Liver (tissue), 10 donors: ENCODE measurements at places on chromosomes 16 and 17.

DNA sequence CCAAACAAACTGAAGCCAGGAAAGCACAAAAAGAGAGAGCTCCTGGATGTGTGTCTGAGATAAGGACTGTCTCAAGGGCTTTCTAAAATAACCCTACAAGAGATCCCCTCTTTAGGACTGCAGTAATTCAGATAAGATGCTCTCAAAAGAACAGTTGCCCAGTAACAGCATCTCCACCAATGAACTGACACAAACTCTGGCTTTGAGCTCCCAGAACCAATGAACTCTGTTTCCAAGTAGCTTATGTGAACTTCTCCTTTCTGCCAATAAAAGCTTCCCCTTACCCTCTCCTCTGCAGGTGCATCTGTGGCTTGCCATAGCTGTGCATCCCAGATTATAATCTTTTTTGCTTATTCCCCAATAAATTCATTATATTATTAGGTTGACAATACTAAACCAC lies 421.5 kb downstream of the SLC39A11 start:
- no peaks in the 10 kb centered on the region for H3K4me1 ChIP-seq
- no peaks in the 10 kb centered on the region for H3K27me3 ChIP-seq
- no peak overlapping the region for H3K4me3 ChIP-seq

DNA sequence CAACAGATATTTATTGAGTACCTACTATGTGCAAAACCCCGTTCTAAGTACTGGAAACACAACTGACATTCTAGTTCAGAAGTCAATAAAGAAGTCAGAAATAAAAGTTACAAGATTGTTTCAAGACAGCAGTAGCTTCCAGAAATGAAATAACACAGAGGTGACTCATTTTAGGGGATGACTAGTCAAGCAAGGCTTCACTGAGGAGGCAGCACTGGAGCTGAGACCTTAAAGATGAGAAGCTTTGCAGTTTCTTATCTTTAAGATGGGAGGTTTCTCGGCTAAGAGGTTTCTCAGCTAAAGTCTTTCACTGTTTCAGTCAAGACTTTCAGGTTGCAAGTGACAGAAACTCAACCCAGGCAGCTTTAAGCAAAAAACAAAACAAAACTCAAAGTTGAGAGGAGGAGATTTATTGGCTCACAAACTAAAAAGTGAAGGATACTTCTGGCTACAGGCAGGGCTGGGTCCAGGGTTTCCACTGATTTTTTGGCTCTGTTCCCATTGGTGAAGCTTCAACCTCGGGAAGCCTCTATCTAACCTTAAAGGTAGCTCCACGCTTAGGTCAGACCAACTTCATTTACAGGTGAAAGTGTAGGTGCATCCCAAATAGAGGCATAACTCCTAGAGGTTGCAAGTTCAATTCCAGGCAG lies 7.4 kb upstream of the MMP2 start:
- no peak overlapping the region for H3K27ac ChIP-seq
- no peaks in the 10 kb centered on the region for H3K36me3 ChIP-seq
- no peaks in the 10 kb centered on the region for H3K4me1 ChIP-seq
- no peak overlapping the region for H3K4me3 ChIP-seq
- H3K27me3 ChIP-seq = no peaks in the 10 kb centered on the region

DNA sequence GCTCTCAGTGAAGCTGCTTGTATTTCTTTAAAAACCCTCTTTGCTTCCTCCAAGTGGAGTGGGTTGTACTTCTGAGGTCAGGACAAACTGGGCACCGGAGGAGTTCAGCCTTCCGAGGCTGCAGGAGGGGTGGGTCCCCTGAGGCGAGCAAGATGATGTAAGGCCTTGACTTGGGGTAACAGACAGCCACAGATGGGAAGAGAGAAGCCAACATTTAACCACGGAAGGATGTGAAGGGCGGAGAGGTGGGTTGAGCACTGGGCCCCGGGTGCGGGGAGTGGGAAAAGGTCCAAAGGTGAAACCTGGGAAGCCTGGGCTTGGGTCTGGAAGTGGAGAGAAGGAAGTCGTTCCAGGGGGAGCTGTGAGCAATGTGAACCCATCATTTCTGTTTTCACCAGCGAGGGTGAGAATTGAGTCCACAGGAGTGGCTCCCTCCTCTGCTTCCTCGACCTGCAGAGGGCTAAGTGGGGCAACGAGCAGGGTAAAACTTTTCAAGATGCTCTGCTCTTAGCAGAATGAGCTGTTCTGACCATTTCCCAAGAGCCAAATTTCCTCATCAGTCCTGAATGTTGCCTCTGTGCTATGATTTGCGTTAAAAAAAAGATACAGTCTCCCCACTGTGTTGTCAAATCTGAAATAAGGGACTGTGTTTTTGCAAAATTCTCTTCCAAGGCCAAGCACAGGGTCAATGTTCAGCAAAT lies 137.7 kb upstream of the CRHR1 start:
- no peaks in the 10 kb centered on the region for H3K4me1 ChIP-seq
- no peaks in the 10 kb centered on the region for H3K27me3 ChIP-seq
- no peaks in the 10 kb centered on the region for H3K36me3 ChIP-seq
- H3K4me3 ChIP-seq = no peak overlapping the region
- DNase-seq = no peak

DNA sequence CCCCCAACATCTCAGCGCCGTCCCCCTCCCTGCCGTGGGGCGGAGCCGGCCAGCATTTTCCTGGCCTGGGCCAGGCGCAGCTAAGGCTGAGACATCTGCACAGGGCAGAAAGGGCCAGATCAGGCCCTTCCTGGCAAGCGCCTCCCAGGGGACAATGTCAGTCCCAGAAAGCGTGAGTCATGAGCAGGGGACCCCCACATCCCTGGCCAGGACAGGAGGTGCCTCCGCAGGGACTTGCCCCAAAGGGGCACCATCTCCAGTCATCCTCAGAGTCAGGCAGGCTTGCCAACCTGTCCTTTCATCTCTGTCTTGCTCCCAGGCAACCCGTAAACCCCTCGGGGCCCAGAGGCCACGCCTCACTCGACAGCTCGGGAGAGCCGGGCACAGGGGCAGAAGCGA lies 43.2 kb downstream of the SOCS1 start:
- H3K27ac ChIP-seq = peak overlapping the region; percentile 64
- no peak for DNase-seq
- H3K27me3 ChIP-seq = no peaks in the 10 kb centered on the region
- H3K4me1 ChIP-seq = no peaks in the 10 kb centered on the region
- H3K4me3 ChIP-seq = no peak overlapping the region

- no peaks in the 10 kb centered on the region for H3K36me3 ChIP-seq
- H3K4me1 ChIP-seq = no peaks in the 10 kb centered on the region
- H3K27ac ChIP-seq = no peak overlapping the region
- no peak overlapping the region for H3K4me3 ChIP-seq
These were observed 1044.4 kb downstream of the CDH8 start for GRCh38 chr16:60991886-60992285.

- no peaks in the 10 kb centered on the region for H3K36me3 ChIP-seq
- H3K27ac ChIP-seq = no peak overlapping the region
- DNase-seq = no peak
These were observed 14.6 kb downstream of the MYO15A start for GRCh38 chr17:18122990-18123753.

DNA sequence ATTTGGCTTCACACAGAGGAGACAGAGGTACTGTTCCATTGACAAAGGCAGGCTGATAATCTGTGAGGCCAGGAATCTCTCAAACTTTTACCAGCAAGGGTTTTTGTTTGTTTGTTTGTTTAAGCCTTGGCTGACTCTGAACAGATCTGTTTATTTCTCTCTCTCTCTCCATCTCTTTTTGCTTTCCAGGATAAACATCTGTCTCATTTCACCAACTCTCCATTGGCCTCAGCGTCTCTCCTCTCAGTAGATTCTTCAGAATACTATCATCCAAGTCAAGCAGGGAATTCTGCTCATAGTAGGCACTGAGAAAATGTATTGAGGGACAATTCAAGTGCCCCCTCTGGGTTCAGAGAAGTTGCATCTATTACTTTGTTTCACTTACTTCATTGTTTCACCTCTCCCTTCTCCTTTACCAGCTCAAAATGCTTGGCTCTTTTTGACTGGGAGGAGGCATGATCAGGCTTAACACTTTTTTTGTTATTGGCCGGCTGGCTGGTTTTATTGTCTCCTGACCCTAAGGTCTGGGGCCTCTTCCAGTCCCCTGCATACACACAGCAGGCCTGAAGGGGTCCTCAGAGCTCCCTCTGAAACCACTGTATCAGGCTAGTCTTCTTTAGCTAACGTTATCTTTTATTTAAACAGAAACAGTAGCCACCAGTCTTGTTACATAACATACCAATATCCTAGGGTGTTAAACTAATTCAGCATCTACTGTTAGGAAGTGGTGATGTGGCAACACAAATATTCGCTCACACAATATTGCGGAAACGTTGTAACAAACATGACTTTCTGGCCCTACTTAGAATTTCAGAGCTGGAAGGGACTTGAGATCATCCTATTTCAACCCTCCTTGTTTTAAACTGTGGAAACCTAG lies 2.0 kb upstream of the YPEL2 start:
- H3K27me3 ChIP-seq = no peaks in the 10 kb centered on the region
- H3K27ac ChIP-seq = peak overlapping the region; percentile 99
- peaks cover 46% of the 10 kb centered on the region for H3K4me1 ChIP-seq
- DNase-seq = peak; percentile 50
- H3K4me3 ChIP-seq = no peak overlapping the region

DNA sequence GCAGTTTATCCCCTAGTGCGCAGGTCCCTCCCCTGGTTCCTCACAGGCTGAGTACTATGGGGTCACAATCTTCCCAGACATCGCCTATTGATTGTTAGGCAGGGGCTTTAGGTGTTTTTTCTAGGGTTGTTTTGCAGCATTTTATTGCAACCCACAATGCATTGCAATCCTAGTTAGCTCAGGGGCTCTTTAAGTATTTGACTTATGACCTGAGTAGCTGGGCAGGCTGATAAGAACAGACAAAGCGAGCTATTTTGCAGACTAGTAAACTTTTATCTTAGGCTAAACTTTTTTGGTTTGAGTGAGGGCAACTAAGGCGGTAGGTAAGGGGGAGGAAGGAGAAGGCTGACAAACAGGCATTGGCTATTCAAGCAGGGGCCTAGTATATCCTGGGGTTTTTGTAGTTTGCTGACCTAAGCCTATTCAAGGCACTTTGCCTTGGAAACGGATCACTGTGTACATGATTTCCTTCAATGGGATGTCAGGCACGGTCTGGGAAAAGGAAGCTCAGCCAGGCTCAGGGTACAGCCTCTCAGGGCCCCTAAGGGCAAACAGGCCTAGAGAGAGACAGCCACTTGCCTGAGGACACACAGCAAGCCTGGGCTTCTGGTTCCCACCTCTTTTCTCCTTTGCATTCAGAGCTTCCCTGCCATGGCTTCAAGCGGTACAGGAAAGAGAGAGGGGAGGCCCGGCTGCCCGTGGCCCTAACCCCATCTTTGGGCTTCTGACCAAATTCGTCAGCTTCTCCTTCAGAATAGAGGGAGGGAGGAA lies 6.4 kb downstream of the DRC7 start:
- H3K4me3 ChIP-seq = no peak overlapping the region
- no peaks in the 10 kb centered on the region for H3K36me3 ChIP-seq
- H3K27ac ChIP-seq = no peak overlapping the region

GRCh38 chr17:44971776-44972483 lies 3.8 kb upstream of the C1QL1 start:
- no peak for DNase-seq
- H3K4me1 ChIP-seq = peaks cover 5% of the 10 kb centered on the region

DNA sequence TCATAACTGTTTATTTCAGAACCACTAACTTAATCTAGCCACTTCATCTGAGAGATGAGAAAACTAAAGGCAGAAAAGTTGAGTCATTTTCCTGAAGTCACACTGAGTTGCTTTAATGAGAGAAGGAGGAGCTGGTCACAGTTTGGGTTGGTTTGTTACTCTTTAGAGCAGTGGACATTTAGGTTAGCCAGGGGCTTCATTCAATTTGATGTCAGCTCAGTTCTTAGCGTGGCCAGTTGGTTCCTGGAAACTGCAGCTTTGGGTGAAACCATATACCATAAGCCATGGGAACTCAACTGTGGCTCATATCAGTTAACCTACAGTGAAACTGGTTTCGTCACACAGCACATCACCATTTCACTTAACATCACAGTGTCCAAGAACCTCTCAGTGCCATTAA lies 59.2 kb upstream of the ADORA2B start:
- no peak overlapping the region for H3K4me3 ChIP-seq
- no peaks in the 10 kb centered on the region for H3K36me3 ChIP-seq
- no peaks in the 10 kb centered on the region for H3K27me3 ChIP-seq
- H3K27ac ChIP-seq = no peak overlapping the region

DNA sequence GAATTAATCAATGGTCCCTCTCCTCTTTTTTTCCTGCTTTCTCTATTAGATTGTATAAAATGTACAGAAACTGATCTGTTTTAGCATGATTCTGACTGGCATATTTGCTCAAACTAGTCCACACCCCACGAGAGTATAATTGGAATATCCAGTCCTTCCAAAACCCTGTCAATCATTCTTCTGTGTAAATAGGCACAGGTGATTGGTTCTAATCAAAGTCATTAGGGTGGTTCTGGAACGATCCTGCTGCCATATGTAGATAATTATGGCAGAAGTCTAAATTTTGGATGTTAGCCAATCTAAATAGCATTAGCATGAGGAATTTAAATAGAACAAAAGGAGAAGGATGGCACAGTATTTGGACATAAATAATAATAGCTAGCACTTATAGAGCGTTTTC lies 165.7 kb downstream of the SHISA6 start:
- no peak overlapping the region for H3K27ac ChIP-seq
- H3K4me1 ChIP-seq = no peaks in the 10 kb centered on the region
- H3K27me3 ChIP-seq = no peaks in the 10 kb centered on the region
- H3K36me3 ChIP-seq = no peaks in the 10 kb centered on the region
- no peak overlapping the region for H3K4me3 ChIP-seq
- DNase-seq = no peak

GRCh38 chr16:76309639-76310335 lies 32.6 kb downstream of the CNTNAP4 start:
- no peaks in the 10 kb centered on the region for H3K27me3 ChIP-seq
- no peak for DNase-seq
- no peak overlapping the region for H3K4me3 ChIP-seq
- H3K4me1 ChIP-seq = no peaks in the 10 kb centered on the region
- no peaks in the 10 kb centered on the region for H3K36me3 ChIP-seq

DNA sequence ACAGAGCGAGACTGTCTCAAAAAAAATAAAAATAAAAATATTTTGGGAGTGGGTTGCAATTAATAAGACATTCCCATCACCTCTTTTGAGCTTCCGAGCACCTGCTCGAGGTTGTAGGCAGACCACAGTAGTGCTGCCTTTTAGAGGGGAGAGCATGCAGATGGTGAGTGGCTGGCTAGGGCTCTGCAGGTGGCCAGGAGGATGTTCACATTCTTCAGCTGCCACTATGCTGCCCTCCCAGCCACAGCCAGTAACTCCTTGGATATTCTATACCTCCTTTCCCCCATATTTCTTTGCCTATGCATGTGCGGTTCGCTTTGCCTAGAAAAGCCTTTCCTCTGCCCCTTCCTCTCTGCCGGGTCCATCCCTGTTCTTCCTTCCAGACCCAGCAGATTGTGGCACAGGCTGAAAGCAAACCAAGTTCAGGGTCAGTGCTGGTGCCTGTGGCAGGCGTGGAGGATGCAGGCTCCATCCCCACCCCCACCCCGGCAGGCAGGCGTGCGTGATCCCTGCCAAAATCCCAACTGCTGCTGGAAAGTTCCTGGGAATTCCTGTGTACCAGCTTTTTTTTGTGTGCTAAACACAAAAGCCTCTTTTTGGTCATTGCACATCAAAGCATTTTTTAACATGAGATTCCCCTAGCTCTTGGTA lies 33.8 kb upstream of the CMIP start:
- DNase-seq = no peak
- H3K4me1 ChIP-seq = no peaks in the 10 kb centered on the region
- H3K36me3 ChIP-seq = no peaks in the 10 kb centered on the region

GRCh38 chr16:6689643-6690042 lies 643.0 kb upstream of the RBFOX1 start:
- no peaks in the 10 kb centered on the region for H3K4me1 ChIP-seq
- H3K4me3 ChIP-seq = no peak overlapping the region
- no peak overlapping the region for H3K27ac ChIP-seq
